ENCODE measurements at places on chromosomes 7 and 10. TPM values are rescaled to one million over a fixed set of nuclear protein-coding genes. Genes with fewer than 3 reads are reported as not detected.
A peak's percentile ranks its signal among the peaks of the same experiment; 100 is the strongest.

GRCh38 chr10:124539935-124540641, 78.5 kb downstream of the LHPP start:
- DNase-seq: peak; percentile 76
- H3K4me3 ChIP-seq: no peak overlapping the region
- H3K36me3 ChIP-seq: no peaks in the 10 kb centered on the region
- peaks cover 3% of the 10 kb centered on the region for H3K4me1 ChIP-seq
- no peak overlapping the region for H3K27ac ChIP-seq
- H3K27me3 ChIP-seq: no peaks in the 10 kb centered on the region

Gene ELAPOR2
- total RNA-seq: 4.0 TPM

DNA sequence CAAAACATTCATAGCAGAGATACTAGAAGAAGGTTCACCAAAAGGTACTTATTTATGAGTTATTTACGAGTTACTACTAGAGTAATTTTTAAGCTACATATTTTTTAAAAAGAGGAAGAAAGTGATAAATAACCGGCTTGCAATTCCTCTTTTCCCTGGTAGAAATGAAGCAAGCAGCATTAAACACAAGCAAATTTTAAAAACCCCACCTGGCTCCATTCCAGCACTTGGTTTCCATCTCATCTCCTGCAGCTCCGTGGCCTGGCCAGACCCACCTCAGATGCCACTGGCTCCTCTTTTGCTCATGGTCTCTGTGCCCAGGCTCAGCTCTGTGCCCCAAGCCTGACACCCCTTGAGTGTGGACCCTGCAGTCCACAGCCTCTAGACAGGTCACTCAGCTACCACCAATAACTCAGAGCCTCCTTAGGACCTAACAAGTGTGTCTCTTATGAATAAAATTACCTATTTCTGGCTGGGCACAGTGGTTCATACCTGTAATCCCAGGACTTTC, 479.5 kb downstream of the TNS3 start:
- no peak overlapping the region for H3K4me3 ChIP-seq
- H3K27me3 ChIP-seq: no peaks in the 10 kb centered on the region
- no peaks in the 10 kb centered on the region for H3K4me1 ChIP-seq

- H3K27ac ChIP-seq: no peak overlapping the region
- H3K4me1 ChIP-seq: peaks cover 30% of the 10 kb centered on the region
- H3K36me3 ChIP-seq: peaks cover 16% of the 10 kb centered on the region
- DNase-seq: no peak
- no peaks in the 10 kb centered on the region for H3K27me3 ChIP-seq
- no peak overlapping the region for H3K4me3 ChIP-seq
Observed at GRCh38 chr7:38229884-38230642, 43.4 kb downstream of the TARP start.

Gene SLC18A3
- total RNA-seq: not detected

DNA sequence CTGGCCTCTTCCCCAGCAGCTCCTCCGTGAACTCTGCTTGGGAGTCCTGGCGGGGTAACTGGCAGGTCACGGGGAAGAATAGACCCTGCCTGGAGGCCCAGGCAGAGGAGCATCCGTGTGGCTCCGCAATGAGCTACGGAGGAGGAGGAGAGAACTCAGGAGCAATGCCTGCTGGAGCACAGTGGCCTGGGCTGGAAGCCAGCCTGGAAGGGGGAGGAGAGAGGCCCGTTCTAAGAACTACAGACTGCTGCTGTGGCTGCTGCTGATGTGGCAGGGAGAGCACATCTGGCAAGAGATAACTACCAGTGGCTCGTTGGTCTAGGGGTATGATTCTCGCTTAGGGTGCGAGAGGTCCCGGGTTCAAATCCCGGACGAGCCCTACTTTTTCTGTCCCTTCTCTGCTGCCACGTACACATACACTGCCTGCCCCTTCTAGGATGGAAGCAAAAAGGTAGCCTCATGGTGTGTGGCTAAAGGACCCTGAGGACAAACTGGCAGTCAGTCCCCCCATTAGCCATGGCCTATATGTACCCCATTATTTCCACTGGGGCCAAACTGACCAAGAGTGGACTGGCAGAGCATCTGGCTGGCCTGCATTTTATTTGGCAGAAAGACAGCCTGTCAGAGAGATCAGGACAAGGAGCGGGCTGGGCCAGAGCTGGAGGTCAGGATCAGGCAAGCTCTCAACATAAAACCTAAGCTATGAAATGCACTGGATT, 7.7 kb upstream of the OPN1SW start:
- DNase-seq: peak; percentile 20
- H3K36me3 ChIP-seq: no peaks in the 10 kb centered on the region
- H3K27me3 ChIP-seq: no peaks in the 10 kb centered on the region
- H3K4me1 ChIP-seq: no peaks in the 10 kb centered on the region

Gene ECHDC3
- 1.4 TPM for total RNA-seq

Gene ARMH3
- total RNA-seq: 16.1 TPM

Gene UCN3
- not detected for total RNA-seq

Gene SYT15
- 0.51 TPM for total RNA-seq

Gene SFTPA1
- not detected for total RNA-seq

GRCh38 chr10:86083664-86084175, 282.9 kb downstream of the GRID1 start:
- DNase-seq: no peak
- no peak overlapping the region for H3K27ac ChIP-seq
- no peak overlapping the region for H3K4me3 ChIP-seq

Gene SLC13A1
- not detected for total RNA-seq

DNA sequence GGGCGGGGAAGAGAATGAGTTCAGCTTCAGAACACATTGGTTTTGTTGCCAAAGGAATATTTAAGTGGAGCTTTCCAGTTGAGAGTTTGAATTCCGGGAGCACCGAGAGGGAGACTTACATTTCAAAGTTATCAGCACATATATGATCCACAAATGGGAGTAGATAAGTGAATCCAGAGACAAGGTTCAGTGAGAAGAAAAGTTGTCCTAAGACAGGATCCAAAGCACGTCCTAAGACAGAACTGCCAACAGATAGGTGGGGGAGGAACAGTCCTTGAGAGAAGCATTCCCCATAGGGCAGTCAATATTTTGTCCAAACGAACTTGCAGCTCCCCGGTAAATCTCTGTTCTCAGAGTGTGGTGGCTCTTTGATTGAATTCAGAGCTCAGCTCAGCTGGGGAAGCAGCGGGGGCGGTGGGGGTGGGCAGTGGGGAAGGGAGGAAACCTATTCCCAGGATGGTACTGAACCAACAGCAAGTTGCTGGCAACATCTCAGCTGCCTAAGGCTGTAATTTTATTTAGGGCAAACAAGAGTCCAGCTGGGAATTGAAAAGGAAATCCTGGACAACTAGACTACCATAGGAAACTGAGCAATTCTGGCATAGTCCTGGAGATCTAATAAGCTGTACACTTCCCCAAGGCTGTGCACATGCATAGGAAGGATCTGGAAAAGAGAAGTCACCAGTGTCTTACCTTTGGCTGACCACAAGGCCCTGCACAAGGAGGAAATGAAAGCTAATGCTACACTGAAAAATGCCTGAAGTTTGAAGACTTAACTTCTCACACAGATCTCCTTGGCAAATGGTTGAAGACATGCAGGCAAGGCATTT, 94.2 kb upstream of the CXCL12 start:
- DNase-seq: no peak
- H3K4me3 ChIP-seq: no peak overlapping the region
- no peak overlapping the region for H3K27ac ChIP-seq
- H3K4me1 ChIP-seq: no peaks in the 10 kb centered on the region
- H3K36me3 ChIP-seq: no peaks in the 10 kb centered on the region

GRCh38 chr10:115727129-115727528, 545.9 kb downstream of the GFRA1 start:
- no peaks in the 10 kb centered on the region for H3K27me3 ChIP-seq
- H3K27ac ChIP-seq: no peak overlapping the region
- H3K36me3 ChIP-seq: no peaks in the 10 kb centered on the region
- no peak for DNase-seq
- no peak overlapping the region for H3K4me3 ChIP-seq
- H3K4me1 ChIP-seq: no peaks in the 10 kb centered on the region

- DNase-seq: no peak
- no peaks in the 10 kb centered on the region for H3K27me3 ChIP-seq
- H3K27ac ChIP-seq: no peak overlapping the region
- no peaks in the 10 kb centered on the region for H3K4me1 ChIP-seq
- H3K4me3 ChIP-seq: no peak overlapping the region
Observed at GRCh38 chr7:48175019-48175418, 3.8 kb downstream of the ABCA13 start.

GRCh38 chr7:33423646-33424020, 294.3 kb downstream of the BBS9 start:
- H3K4me3 ChIP-seq: no peak overlapping the region
- DNase-seq: peak; percentile 13
- H3K27ac ChIP-seq: no peak overlapping the region
- H3K4me1 ChIP-seq: no peaks in the 10 kb centered on the region
- no peaks in the 10 kb centered on the region for H3K27me3 ChIP-seq
- no peaks in the 10 kb centered on the region for H3K36me3 ChIP-seq
